ENCODE measurements at places on chromosomes 5 and 9. TPM values are rescaled to one million over a fixed set of nuclear protein-coding genes. Genes with fewer than 3 reads are reported as not detected.

Gene CCT5
- total RNA-seq: 93.3 TPM

DNA sequence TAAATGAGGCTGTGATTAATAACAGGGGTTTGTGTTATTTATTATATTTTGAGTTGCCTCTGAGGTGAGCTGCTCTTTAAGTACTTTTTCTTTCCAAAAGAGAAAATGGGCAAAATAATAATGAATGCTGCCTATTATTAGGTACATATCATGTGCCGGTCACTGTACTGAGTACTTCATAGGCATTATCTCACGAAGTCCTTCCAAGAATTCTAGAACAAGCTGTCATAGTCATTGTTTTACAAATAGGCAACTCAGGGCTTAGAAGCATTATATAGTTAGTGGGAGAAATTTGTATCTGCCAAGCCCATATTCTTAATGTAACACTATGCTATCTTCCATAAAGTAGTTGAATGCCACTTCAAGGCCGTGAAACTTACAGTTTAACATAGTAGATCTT, 628.7 kb downstream of the CCDC171 start:
- no peak overlapping the region for H3K27ac ChIP-seq
- no peaks in the 10 kb centered on the region for H3K27me3 ChIP-seq
- DNase-seq: no peak
- H3K4me3 ChIP-seq: no peak overlapping the region
- H3K36me3 ChIP-seq: no peaks in the 10 kb centered on the region

DNA sequence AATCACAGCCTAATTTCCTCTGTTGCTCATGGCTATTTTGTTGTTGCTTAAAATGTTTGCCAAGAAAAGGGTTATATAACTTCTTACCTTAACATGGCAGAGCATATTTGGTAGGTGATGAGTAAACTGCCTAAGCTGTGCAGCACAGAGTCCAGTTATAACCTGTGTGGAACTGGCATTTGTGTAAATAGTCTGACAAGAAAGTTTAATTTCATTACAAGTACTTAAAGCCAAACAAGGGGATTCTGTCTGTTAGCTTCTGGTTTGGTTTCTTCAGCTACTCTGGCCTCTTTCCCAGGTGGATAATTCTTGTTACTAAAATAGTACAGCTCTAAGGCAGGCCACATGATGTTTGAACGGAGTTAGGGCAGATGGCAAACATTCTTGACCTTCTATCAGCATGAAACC, 72.2 kb downstream of the PTCD2 start:
- no peak overlapping the region for H3K4me3 ChIP-seq
- no peak overlapping the region for H3K27ac ChIP-seq
- H3K27me3 ChIP-seq: no peaks in the 10 kb centered on the region

- H3K4me3 ChIP-seq: no peak overlapping the region
- H3K36me3 ChIP-seq: no peaks in the 10 kb centered on the region
- DNase-seq: no peak
- H3K27ac ChIP-seq: no peak overlapping the region
- no peaks in the 10 kb centered on the region for H3K4me1 ChIP-seq
- H3K27me3 ChIP-seq: no peaks in the 10 kb centered on the region
Observed at GRCh38 chr5:66570201-66570600, 26.0 kb upstream of the MAST4 start.

- H3K4me1 ChIP-seq: no peaks in the 10 kb centered on the region
- H3K27ac ChIP-seq: no peak overlapping the region
- no peak overlapping the region for H3K4me3 ChIP-seq
Observed at GRCh38 chr5:2761921-2762488, 10.5 kb upstream of the IRX2 start.

GRCh38 chr9:7433508-7434292, 365.9 kb downstream of the DMAC1 start:
- DNase-seq: no peak
- no peaks in the 10 kb centered on the region for H3K27me3 ChIP-seq
- H3K27ac ChIP-seq: no peak overlapping the region
- H3K4me3 ChIP-seq: no peak overlapping the region

GRCh38 chr5:166102947-166103346, 2188.5 kb upstream of the WWC1 start:
- no peaks in the 10 kb centered on the region for H3K36me3 ChIP-seq
- H3K4me3 ChIP-seq: no peak overlapping the region
- H3K4me1 ChIP-seq: no peaks in the 10 kb centered on the region
- DNase-seq: no peak
- H3K27ac ChIP-seq: no peak overlapping the region

Measured in CD4-positive, alpha-beta memory T cell (primary cell).